ENCODE measurements at places on chromosomes 11 and 22.

GRCh38 chr11:63362196-63362793 lies 7.3 kb upstream of the SLC22A9 start:
- no peak for DNase-seq

GRCh38 chr11:72534371-72535193 lies 100.3 kb upstream of the CLPB start:
- DNase-seq, result no peak

- no peak for DNase-seq
Observed at GRCh38 chr11:126354631-126355323, 709 bp upstream of the ST3GAL4 start.

GRCh38 chr11:45483416-45483815 lies 182.0 kb downstream of the CHST1 start:
- no peak for DNase-seq

DNA sequence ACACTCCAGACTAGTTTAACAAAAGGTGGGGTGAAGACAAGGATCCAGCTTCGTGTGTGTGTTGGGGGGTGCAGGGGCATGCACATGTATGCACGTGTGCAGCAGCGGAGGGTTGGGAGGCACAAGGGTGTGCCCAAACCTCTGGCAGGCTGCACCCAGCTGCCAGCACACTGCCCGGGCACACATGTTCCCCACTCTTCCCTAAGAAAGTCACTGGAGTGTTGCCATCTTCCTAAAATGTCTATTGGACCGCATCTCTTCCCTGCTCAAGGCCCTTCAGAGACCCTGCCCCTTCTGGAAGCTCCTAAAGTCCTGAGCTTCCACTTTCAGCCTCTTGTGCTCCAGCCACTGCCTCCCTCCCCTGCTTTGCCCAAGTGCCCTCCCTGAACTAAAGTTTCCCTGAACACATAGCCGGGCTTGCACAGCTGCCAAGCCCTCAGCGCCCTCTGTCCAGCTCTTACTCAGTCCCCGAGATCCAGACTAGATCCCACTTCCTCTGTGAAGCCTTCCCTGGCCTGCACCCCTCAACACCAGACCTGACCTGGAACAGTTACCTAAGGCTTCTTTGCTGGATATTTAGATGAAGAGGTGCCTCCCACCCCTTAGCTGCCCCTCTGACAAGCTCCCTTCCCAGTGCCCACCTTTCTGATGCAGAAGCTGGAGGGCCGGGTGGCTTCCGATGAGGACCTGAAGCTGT lies 6.0 kb downstream of the CFL1 start:
- DNase-seq, result no peak

DNA sequence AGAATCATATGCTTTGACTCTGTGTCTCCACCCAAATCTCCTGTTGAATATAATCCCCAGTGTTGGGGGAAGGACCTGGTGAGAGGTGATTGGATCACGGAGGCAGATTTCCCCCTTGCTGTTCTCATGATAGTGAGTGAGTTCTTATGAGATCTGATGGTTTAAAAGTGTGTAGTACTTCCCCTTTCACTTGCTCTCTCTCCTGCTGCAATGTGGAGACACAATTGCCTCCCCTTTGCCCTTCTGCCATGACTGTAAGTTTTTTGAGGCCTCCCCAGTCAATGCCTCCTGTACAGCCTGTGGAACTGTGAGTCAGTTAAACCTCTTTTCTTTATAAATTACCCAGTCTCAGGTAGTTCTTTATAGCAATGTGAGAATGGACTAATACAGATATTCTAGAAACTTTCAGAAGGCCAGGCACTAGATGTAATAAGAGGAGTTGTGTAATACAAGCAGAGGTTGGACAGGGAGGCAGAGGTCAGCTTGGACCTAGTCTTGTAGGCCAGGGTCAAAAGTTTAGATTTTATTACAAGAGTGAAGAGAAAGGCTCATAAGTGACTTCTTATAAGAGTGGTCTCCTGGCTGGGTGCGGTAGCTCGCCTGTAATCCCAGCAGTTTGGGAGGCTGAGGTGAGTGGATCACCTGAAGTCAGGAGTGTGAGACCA lies 9.3 kb upstream of the SERPING1 start:
- DNase-seq, result no peak

DNA sequence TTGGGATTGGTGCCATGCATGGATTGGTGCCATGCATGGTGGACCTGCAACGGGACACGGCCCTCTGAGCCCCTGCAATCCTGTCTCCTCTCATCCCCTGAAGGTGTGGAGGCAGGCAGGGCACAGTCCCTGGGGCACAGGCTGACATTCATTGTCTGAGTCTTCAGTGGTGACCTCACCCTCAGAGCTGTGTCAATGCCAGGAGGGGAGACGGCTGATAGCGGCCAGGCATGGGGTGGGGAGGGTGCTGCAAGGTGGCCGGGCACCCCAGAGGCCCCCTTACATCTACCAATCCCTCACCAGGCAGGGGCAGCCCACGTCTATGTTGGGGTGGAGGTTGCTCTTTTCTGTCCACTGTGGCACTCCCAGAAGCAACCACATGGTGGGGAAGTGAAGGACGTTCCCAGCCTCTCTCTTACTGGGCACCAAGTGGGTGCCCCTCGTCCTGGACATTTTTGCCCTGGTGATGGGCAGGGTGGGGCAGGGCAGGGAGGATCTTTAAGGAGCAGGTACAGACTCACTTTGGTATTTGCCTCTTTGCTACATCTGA lies 47.6 kb downstream of the NECTIN1 start:
- no peak for DNase-seq

DNA sequence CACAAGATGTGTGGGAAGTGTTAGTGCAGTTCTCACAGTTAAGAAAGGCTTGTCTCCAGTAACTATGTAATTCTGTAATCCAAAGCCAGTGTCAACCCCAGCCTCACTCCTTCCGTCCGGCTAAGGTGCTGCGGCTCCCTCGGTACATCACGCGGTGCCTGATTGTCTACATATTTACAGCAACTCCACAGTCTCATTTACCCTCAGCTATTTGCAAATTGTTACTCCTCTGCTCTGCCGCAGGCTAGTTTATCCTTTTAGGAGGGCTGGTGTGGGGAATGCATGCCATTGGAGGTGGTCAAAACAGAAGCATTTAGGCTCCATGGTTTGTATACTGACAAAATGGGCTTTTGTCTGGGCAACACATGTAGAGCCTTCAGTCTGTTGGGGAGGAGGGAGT lies 358.3 kb downstream of the METTL15 start:
- no peak for DNase-seq

- peak; percentile 59 for DNase-seq
Observed at GRCh38 chr11:125429174-125429707, 66.8 kb downstream of the FEZ1 start.

GRCh38 chr11:75602951-75603350 lies 40.9 kb downstream of the SERPINH1 start:
- no peak for DNase-seq

GRCh38 chr11:106384429-106384828 lies 307.0 kb downstream of the AASDHPPT start:
- no peak for DNase-seq

DNA sequence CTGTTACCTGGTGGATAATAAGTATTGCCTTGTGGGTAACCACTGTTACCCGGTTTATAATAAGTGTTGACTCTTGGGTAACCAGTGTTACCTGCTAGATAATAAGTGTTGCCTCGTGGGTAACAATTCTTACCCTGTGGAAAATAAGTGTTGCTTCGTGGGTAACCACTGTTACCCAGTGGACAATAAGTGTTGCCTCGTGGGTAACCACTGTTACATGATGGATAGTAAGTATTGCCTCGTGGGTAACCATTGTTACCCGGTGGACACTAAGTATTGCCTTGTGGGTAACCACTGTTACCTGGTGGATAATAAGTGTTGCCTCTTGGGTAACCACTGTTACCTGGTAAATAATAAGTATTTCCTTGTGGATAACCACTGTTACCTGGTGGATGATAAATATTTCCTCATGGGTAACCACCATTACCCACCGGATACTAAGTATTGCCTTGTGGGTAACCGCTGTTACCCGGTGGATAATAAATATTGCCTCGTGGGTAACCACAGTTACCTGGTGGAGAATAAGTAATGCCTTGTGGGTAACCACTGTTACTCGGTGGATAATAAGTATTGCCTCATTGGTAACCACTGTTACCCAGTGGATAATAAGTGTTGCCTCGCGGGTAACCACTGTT lies 8.7 kb upstream of the NXPE4 start:
- no peak for DNase-seq

DNA sequence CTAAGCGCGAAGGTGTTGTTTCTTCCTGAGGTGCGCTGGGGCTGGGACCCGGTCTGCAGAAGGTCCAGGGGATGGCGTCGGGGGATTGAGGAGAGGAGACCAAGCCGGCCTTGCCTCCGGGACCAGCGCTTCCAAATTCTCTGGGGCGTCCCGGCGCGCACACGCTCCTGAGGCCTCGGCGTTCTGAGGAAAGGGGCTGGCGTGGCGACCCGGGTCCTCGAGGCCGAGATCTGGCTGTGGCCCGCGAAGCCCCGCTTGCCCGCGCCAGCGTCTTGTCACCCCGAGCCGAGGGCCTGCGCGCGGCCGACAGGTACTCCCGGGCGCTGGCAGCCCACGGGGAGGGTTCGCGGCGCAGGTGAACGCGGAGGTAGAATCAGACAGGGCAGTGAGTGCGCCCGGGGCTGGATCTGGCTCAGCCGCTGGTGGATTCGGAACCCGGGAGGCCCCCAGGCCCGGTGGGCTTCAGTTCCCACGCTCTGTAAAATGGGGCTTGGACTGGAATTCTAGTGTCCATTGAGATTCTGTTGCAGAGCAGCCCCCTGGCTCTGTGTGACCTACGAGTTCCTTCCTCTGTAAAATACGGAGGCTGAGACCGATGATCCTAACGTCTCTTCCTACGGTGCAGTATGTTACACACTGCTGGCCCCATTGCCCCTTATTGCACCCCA lies 14.7 kb downstream of the SSH3 start:
- peak; percentile 63 for DNase-seq

DNA sequence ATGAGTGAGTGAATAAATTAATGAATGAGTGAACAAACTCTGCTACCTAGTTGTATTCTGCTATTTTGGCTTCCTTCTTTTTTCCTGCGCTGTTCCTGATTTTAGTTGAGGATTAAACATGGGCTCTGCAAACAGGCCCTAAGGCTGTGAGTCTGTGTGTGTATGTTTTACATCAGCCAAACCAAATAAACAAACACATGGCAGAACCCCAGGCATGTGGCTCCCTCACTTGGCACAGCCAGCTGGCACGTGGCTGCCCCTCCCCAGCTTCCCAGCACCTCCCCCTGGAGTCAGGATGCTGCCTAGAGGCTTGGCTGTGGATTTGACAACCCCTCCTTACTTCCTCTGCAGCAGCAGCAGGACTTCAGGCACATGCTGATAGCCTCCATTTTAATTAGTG lies 593.2 kb downstream of the INSC start:
- DNase-seq, result no peak

DNA sequence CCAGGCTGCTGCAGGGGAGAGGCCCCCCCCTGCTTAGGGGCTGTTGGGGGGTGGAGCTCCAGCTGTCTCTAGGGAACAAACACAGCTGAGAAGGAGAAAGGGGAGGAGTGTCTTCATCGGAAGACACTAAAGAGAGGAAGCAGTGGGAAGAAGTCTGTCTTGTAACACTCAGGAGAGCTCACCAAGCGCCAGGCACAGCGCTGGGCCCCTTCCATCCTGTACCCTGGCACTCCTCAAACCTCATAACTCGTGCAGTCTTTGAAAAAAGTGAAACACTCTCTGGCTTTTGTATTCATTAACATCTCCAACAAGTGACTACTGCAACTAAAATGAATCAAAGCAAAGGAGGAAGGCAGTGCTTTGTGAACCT lies 67.4 kb upstream of the PRDM11 start:
- no peak for DNase-seq
